ENCODE measurements at places on chromosomes 2 and 18.

DNA sequence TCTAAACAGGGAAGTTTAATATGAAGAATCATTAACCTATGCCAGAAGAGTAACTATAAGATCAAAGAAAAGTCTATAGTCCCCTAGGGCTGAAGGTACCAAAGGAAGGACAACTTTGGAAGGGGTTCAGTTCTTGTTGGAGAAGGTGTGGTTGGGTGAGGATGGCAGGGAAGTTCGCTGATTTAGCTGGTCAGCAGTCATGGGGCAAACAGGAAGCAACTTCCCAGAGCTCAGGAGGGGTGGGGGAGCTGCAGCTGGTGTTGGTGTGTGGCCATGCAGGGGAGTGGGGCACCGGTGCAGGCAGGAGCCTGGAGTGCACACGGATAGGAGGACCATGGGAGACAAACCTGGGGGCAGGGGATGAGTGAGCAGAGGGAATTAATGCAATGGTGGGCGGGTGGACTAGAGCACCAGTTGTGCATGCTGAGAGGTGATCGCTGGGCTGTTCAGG is 34.0 kb downstream of the FHOD3 start:
- no peak for DNase-seq

GRCh38 chr18:3584897-3585460 is 135.0 kb downstream of the TGIF1 start:
- no peak for DNase-seq

DNA sequence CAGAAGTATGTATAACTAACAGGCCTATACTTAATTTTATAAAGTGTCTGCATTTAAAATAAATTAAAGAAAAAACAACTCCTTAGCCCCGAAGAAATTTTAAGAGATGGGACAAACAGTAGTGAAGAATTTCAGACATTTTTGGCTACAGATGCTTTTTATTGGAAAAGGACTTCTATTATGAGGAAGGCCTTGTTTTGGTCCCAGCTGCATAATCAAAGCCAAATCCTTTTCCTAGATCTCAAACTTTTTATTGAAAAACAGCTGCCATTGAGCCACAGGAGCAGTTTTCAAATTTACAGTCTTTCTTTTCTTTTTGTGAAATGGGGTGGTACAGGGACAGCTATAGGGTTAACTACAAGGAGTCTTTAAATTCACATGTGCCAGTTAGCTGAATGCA is 51.3 kb upstream of the SETBP1 start:
- DNase-seq = no peak

DNA sequence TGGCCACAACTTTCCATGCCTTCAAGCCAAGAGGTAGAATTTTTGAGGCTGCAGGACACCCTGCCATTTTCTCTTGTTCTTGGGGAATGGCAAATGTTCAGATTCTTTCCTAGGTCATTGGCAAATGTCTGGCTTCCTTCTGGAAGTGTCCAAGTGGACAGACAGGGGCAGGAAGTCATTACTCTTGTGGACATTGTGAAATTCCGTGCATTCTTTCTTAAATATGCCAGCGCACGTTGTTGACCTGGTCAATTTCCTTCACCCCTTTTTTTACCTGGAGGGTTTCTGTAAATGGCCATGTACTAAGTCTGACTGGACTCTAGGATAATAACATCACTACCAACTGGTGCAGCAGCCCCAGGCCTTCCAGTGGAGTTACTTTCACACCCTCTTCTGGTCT is 13.9 kb downstream of the ASB18 start:
- no peak for DNase-seq

DNA sequence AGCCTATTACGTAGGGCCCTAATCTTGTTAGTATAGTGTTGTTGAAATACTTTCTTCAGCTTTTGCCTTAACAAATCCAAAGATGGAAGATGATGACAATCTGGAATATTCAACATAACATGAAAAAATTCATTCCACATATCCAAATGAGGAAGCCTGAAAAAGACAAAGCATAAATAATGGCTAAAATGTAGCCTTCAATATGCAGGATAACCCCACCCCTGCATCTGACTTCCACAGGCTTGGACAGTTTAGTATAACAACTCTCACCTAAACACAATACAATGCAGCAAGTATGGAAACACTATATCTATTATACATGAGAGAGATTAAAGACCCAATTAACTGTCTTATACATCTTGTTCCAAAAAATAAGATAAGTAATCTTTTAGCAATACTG is 39.9 kb downstream of the BUB1 start:
- DNase-seq = no peak

GRCh38 chr2:230591850-230592249 is 120.8 kb upstream of the CAB39 start:
- DNase-seq = no peak

DNA sequence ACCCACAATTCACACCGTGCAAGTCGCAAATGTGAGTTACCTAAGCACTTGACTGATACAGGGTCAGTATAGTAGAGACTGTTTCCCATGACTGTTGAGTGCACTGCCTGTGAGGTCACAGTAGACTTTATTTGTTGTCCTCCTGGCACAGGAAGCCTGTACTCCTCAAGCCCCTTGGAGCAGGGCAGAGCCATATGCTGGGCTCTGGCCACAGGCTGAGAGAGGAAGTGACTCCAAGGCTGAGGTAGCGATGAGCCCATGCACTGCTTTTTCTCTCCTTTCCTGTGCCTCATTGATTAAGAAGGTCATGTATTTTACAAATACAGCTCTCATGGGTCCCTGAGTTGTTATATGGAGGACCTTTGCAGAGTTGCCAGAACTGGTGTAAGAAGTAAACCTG is 287.7 kb downstream of the SRBD1 start:
- no peak for DNase-seq

DNA sequence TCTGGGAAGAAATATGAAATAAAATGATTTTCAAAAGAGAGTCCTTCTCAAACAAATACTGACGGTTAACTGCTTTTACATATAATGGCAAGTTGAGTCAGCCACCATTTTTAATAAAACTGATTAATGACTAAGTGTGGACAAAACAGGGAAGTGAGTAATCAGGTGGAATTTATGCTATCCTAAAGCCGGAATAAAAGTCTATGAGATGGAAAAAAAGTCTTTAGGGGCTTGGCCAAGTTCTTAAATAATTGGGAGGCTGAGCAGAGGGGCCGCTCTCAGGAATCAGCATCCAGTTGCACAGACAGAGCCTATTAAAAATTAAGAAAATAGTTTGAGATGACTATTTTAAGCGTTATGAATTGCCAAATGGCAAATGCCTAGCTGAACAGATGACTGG is 58.6 kb upstream of the AFF3 start:
- no peak for DNase-seq

DNA sequence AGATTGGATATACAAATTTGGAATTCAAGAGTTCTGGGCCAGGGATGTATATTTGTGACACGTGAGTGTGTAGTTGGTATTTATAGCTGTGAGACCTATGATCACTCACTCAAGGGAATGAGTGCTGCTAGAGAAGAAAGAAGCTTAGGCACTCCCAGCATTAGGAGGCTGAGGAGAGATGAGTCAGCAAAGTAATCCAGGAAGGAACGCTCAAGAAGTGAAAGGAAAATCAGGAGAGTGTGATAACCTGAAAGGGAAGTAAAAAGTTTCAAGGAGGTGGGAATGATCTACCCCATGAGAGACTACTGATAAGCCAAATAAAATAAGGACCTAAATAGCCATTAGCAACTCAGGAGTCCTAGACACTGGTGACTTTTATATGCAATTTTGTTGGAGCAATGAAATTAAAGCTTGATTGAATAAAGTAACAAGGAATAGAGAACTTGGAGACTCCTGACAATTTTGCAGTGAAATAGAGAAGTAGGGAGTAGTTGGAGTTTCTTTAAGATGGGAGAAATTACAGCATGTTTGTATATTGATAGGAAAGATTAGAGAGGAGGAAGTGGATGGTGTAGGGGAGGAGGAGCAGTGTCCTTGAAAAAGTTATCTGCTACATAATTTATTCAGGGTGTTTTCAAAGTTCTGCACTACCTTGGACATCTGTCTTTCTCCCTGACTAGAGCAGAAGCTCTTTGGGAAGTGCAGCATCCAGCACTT is 89.9 kb downstream of the UBE2E3 start:
- no peak for DNase-seq

- no peak for DNase-seq
These were observed 43.0 kb downstream of the MEMO1 start for GRCh38 chr2:31967790-31968189.

- no peak for DNase-seq
These were observed 110.3 kb downstream of the SP3 start for GRCh38 chr2:173854840-173855239.

DNA sequence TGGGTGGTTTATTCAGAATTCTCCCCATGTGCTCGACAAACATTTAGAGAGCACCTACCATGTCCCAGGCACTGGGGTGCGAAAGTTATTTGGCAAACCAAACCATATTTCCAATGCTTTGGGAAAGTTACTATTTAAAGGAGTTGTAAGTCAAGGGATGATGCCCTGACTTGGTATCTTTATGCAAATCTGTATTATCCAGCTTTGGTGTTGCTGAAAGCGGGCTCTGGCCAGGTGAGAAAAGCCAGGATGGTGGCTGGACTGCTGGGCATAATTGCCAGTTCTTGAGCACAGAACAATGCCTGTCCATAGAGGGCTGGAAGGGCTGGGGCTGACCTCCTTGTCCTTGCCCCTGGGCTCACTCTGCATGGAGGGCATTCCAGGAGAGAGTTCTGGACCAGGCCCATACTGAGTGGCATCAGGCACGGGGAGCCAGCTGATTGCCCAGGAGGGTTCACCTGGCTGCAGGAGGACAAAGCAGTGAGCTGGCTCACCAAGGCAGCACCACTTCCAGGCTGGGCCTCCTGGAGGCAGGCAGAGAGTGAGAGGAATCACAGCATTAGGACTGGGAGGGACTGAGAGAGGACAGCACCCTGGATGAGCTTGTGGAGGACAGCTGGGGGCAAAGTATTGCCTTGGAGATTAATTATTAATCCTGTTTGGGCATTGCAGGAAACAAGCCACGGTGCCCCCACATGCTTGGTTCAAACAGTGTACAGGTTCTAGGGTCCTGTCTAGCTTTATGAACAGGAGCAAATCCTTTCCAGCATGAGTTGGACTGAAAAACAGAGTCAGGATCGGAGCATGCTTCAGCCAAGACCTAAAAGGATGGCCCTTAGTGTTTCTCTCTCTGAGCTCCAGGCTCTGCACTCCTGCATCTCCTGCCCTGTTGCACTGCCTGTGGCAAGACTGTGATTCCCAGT is 7.1 kb downstream of the KHK start:
- DNase-seq = no peak

- no peak for DNase-seq
These were observed 810.4 kb downstream of the METTL4 start for GRCh38 chr18:1760901-1761300.

- DNase-seq = no peak
These were observed 93.3 kb upstream of the EML6 start for GRCh38 chr2:54629914-54630857.

GRCh38 chr2:41892476-41892875 is 155.3 kb upstream of the PKDCC start:
- DNase-seq = no peak

- no peak for DNase-seq
These were observed 202.1 kb upstream of the RND3 start for GRCh38 chr2:150689590-150689989.

DNA sequence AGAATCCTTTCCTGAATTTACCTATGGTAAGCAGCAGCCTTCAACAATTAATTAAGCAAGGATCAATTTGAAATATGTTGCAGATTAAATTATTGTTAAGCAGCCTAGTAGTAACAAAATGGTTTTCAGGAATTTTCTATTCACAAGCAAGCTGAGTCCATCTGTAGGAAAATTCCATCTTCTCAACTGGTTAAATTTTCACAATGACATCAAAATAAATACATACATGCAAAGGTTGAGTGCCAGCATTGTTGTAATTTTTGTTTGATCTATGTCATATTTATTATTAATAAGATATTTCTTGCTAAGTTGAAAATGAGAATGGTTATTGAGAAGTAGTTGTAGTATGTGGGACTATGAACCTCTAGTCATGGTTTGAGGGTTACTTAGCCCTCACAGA is 15.3 kb upstream of the TFPI start:
- DNase-seq = no peak

DNA sequence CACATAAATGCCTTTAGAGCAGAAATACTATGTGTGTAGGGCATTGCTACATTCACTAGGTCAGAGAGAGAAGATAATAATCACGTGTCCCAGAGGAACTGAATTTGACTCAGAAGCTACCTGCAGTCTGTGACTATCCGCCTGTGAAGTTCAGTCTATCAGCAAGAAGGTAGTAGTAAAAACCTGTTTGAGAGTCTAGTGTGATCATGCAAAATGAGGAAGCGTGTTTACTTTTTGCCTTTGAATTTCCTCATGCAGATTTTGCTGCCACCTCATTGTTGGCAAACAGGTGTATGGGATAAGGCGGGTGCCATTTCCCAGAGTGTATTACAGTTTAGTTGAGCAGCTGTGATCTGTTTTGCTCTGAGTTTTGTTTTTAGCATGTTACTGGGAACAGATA is 403.9 kb upstream of the FANCL start:
- DNase-seq = no peak

GRCh38 chr2:129237966-129238725 is 741.3 kb upstream of the RAB6C start:
- no peak for DNase-seq

GRCh38 chr2:65054749-65055421 is 1.3 kb upstream of the CEP68 start:
- DNase-seq = no peak

- DNase-seq = no peak
These were observed 264.7 kb downstream of the METTL4 start for GRCh38 chr18:2306606-2307005.

GRCh38 chr2:26571316-26571715 is 69.8 kb downstream of the CIB4 start:
- no peak for DNase-seq

DNA sequence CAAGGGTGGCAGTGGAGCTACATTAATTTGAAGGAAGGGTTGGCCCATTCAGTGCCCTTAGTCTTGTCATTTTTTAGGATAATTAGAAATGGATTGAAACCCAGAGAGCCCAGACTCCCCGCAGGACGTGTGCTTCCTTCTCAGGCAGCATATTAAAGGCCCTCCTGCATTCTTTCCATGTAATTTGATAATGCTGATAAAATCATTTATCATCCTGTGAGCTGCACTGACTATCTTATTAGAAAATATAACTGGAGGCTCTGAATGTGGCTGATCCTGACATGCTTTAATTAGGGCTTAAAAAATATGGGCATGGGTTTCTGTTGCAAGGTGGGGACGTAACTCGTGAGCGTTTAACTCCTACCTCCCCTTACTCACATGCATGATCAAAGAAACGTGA is 148.1 kb downstream of the ACKR3 start:
- no peak for DNase-seq

GRCh38 chr2:147648471-147648870 is 196.4 kb upstream of the ACVR2A start:
- DNase-seq = no peak

GRCh38 chr18:76130845-76131244 is 364.2 kb downstream of the ZNF516 start:
- no peak for DNase-seq

GRCh38 chr2:29596584-29596983 is 324.8 kb downstream of the ALK start:
- DNase-seq = no peak
